Type B pancreatic cell (in vitro differentiated cells): ENCODE measurements at places on chromosomes 5 and 9.

GRCh38 chr9:131056781-131057506 lies 39.4 kb upstream of the AIF1L start:
- no peak for DNase-seq

DNA sequence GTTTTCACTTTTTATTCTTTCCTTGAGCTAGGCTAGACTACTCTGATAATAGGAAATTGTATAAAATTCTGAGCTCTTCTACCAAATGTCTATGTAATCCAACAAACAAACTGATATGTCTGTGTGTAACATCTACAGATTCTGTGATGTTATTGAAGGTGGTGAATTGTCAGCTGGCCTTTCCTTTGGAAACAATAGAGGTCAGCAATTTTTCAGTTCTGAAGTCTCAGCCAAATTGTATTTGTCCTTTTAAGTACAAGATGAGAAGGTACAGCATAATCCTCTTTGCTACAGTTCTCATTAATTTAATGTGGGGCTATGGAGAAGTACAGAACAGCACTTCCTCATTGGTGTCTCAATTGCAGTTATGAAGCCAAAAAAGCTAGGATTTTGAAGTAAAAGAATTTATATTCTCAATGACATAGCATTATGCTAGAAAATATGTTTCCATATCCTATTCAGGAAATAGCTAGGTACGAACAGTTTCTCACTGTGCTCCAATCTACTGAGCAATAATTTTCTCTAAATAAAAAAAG lies 198.0 kb downstream of the HINT1 start:
- no peak for DNase-seq

DNA sequence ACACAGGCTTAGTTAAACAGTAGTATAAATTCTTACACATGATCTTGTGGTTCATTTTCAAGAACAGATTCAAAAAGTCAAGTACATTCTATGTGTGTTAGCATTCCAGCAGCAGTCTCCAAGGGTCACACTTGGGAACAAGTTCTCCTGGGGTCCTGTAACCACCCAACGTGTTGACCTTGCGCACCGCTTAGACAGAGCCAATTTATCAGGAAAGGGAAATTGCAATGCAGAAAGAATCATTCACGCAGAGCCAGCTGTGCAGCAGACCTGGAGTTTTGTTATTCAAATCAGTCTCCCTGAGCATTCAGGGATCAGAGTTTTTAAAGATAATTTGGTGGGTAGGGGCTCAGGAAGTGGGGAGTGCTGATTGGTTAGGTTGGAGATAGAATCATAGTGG lies 8.5 kb upstream of the RXFP3 start:
- no peak for DNase-seq

DNA sequence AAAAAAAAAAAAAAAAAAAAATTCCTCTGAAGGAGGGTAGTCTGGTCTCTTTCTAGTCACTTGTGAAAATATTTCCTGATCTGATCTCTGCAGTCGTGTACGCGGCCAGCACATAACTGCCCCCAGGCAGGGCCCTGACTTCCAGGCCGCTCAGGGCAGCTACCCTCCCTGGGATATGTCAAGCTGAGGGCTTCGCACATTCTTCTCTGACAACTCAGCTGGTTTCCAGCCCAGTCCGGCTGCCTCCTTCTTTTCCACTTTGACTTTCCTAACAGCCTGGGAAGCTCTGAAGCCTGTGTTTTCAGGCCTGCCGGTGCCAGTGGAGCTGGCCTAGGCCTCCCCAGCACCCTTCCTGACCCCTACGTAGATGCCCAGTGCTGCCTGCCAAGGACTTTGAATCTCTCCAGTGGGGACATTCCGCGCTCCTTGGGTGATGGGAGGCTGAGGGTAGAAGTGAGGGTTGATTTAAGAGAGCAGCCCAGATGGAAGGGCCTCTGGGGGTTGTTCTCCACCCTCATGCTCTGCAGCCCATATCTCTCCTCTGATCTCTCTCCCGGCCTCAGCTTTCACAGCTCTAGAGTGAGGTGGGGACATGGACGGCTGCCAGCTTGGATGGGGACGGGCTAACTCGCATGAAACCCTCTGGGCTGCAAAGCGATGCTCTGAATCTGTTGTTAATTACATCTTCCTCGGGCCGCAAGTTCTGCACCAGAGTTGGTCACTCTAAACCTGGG lies 20.7 kb downstream of the COL5A1 start:
- no peak for DNase-seq

DNA sequence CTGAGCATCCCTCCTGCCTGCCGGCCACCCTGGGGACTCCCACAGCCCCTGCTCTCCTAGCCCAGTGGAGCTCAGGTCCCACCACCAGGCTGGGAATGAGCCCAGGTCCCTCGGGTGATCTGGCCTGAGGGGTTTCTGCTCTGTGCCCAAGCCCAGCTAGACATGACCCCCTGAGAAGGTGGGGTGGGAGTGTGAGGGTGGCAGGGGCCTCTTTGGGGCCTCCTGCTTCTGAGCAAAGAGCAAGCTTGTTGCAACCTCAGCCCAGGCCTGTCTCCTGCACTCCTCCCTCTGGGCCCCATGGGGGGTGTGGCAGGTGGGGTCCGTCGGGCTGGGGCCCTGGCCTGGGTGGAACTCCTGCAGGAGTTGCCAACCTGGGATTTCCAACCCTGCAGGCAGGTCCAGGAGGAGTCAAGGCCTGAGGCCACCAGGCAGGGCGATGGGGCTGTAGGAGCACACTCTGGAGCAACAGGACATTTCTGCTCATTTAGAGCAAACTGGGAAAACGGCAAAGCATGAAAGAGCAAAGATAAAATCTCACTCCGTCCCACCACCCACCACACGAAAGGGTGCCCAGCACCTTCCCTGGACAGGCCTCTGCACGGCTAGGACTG lies 11.4 kb upstream of the NRARP start:
- DNase-seq = no peak

GRCh38 chr5:45037927-45038326 lies 229.2 kb downstream of the MRPS30 start:
- no peak for DNase-seq

DNA sequence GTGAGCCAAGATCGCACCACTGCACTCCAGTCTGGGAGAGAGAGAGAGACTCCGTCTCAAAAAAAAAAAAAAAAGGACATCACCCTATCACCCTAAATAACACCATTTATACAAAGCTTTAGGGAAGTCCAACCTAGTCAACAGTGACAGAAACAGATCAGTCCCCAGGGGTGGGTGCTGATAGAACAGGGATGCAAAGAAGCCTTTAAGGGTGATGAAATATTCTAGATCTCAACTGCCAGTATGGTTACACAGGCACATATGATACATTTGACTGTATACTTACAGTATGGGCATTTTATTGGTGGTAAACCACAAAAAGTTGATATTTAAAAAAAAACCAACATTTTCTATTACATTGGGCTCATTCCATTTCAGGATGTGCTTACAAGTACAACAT lies 4.8 kb downstream of the RETREG1 start:
- DNase-seq = no peak

DNA sequence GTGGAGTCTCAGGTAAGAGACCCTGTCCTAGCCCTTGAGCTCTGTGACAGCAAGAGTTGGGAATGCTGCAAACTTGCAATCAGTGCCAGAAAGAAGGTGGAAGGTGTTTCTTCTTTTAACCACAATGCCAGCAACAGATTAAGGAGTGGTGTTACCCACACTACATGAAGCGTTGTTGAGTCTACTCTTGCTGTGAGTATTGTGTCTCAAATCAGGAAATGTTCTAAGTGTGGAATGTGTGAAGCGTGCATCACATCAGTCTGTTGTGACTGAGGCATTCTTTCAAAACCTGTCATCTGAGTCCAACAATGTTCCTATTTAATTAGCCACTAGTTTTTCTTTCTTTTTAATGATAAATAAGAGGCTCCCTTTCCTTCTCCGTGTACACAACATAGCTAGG lies 2.9 kb upstream of the LURAP1L start:
- DNase-seq = no peak

DNA sequence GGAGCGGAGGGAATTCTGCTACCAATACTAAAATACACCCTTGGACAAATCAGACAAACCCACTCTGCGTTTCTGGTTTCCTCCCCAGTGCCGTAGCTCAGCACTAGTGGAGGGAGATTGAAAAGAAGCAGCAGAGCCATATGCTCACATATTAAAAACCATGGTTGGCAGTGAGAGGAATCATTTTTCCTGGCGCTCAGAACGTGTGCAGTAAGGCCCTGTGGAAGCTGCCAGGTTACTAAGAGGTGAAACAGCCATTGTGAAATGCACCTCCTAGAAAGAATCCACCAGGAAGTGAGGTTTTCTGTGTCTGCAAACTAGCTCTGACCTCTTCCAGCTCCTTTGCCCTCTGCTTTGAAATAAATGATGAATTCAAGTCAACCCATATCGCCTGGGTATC lies 177.2 kb downstream of the ERCC6L2 start:
- no peak for DNase-seq

DNA sequence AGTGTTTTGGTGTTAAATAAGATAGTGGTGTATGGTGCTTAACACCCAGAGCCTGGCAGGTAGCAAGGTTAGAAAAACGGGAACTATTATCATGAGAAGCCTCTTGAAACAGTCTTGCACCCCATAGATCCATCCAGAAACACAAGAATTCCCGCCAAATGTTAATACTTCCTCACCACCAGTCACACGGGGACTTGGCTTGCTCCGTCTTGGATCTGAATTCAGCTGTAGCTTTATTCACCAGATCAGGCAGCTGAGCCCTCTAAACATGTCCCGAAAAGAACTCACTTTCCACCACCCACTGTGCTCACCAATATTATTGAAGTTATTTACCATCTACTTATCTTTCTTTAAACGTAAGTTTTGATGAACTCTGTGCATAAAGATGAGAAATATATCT lies 101.6 kb upstream of the PTPN3 start:
- DNase-seq = no peak

DNA sequence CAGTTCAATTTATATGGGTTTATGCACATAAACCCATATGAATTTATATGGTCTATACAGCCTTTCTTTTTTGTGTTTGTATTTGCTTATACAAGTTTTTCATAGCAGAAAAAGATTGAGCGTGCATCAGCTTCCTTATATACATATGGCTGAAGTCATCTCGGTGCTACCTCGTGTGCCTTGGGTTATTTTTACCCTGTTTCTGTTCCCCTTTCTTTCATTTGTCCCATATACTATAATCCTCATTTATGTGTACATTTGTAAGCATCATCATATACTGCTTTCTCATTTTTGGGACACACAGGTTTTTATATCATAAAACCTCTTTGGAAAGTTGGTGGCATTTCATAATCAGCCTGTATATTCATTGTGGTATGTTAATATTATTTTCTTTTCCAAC lies 107.8 kb upstream of the ADAMTSL1 start:
- DNase-seq = no peak

DNA sequence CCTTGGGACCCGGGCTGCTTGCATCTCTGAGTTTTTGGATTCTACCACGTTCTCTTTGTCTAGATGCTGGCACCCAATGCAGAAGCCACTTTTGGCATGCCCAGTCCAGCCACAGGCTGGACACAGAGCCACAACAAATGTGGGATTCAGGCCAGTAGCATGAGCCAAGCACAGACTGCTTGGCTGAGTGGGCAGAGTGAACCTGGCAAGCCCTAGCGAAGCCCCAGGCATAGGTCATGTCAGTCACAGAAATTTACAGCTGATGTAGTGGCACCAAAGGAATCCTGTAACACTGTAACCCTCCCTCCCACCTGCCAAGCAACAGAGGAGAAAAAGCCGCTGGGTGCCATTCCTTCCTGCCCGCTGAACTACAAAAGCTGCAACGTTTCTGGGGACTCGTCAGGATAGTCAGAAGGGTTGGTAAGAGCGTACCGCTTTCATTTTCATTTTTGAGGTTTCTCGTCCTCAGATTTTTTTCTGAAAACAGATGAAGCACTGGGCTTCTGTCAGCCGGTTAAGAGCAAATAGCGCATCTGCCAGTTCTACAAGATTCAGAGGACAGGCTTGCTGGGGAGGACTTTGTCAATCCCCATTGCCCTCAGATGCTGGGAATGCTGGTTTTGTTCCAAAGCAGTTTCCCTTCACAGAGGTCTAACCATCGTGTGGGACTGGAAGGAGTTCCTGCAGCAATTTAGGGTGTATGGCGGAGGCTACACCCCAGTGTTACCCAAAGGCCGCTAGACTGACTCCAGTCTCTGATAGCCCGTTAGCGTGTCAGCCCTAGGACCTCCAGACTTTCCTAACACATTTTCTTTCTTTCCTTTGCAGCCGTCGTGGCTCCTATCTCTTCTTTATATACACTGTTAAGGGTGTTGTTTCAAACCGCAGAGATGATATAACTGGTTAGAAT lies 399.0 kb downstream of the HTR1A start:
- DNase-seq = no peak
